Progenitor cell of endocrine pancreas (in vitro differentiated cells): ENCODE measurements at places on chromosomes 2 and 18.

- DNase-seq, result no peak
Observed at GRCh38 chr2:201237486-201238123, 22.7 kb upstream of the CASP8 start.

- no peak for DNase-seq
Observed at GRCh38 chr2:210363876-210364275, 48.9 kb upstream of the MYL1 start.

DNA sequence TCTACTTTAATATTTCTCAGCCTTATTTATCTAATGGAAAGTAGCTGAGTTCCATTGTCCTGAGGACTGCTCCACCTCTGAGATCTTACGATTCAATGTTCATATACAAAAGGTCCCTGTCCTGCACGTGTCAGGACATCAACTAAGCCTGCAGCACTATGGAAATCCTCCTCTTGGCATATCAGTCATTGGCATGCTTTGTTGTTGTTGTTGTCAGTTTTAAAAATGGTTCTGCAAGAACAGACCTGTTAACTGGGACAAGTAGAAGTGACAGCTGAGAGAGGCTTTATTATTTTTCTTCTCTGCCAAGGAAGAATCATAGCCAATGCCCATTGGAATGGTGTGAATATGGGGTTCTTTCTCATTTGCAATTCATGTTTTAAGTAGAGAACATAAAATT is 450.1 kb upstream of the PKDCC start:
- DNase-seq, result no peak

DNA sequence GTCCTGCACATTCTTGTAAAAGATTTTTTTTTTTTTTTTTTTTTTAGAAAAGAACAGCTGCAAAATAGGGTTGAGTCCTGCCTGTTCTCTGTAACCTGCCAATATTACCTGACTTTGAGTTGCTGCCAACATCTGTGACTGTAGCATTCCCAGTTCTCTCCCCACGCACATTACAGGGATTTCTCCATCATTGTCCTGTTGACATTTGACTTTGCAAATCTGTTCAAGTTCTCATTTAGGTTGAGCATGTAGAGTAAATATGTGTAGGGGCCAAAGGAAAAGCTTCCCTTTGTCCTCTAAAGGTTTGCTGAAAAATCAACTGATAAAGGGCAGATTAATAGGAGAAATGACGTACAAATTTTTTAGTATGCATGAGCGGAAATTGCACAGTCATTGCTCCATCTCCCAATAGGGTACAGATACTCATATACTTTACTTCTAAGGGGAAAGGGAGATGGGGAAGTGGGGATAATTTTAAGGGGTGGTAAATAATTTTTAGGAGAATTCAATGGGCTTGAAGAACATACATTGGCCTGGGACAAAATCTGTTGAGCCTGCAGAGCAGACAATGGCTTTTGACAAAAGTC is 385.5 kb downstream of the PIK3C3 start:
- no peak for DNase-seq

DNA sequence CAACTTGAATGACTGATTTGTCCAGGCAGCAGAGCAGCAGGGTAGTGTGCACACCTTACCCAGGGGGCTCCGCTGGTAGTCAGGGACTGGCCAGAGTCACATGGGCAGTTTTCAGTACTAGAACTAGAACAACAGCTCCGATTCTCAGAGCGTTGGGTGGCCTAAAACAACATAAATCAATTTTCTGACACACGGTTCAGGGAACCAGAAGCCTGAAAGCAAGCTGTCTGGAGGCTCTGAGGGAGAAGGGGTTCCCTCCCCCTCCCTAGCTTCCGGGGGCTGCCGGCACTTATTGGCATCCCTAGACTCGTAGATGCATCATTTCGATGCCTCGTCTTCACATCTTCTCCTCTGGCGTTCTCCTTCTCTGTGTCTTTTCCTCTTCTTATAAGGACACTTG is 13.4 kb upstream of the ITGB6 start:
- DNase-seq, result no peak

GRCh38 chr2:208939852-208940251 is 484.0 kb upstream of the MAP2 start:
- DNase-seq, result no peak

DNA sequence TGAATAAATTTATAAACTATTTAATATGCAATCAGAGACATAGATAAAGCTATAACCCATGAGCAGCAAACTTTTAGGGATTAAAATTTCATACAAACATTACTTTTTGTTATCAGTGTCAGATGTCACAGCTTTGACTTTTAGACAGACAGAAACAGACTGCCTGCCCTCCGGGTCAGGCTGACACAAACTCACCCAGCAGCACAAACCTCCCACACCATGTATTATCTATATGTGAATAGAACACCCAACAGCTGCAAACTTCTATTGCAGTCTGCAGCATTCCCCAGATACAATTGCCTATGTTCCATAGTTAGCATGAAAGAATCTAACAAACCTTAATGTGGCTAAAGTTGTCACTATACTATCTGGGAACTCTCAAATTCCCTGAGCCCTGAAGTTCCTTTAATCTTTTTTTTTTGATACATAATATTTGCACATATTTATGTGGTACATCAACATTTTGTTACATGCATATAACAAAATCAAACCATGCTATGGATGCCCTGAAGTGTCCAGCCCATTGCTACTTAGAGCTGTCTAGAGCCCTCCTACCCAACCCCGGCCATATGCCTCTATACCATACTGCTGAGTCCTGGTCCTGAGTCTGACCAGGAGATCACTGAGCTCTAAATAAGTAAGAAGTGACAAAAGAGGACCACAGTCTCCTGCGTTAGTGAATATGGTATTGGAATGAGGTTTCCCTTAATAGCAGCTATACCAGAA is 214.4 kb downstream of the ZNF385B start:
- DNase-seq, result no peak

DNA sequence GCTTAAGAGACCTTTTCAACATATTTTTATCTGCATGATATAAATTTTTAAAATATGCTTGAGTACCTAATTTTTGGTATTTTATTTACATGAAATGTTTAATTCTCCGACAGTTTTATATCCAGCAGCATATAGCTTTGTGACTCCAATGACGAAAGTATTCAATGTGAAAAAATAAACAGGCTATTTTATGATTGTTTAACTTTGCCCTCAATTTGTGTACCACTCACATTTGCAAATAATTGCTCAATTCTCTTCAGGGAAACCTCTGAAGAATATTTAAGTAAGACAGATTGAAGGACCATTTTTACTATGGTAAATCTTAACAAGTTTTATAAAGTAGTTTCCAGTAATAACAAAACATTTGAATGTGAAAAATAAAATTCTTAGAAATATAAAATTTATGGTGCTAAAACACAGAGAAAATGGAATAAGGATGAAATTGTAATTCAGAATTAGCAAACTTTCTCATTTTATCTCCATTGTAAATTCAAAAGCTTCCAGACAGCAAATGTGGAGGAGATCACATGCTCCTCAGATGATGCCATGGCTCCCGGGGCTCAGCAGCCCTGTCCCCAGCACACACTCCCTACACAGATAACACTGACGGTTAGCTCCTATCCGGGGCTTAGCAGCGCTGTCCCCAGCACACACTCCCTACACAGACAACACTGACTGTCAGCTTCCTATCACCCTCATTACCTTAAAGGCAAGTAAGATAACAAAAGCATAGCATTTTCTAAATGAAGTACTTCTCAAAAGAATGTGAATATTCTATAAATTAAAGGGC is 39.7 kb downstream of the SH3YL1 start:
- DNase-seq, result no peak

DNA sequence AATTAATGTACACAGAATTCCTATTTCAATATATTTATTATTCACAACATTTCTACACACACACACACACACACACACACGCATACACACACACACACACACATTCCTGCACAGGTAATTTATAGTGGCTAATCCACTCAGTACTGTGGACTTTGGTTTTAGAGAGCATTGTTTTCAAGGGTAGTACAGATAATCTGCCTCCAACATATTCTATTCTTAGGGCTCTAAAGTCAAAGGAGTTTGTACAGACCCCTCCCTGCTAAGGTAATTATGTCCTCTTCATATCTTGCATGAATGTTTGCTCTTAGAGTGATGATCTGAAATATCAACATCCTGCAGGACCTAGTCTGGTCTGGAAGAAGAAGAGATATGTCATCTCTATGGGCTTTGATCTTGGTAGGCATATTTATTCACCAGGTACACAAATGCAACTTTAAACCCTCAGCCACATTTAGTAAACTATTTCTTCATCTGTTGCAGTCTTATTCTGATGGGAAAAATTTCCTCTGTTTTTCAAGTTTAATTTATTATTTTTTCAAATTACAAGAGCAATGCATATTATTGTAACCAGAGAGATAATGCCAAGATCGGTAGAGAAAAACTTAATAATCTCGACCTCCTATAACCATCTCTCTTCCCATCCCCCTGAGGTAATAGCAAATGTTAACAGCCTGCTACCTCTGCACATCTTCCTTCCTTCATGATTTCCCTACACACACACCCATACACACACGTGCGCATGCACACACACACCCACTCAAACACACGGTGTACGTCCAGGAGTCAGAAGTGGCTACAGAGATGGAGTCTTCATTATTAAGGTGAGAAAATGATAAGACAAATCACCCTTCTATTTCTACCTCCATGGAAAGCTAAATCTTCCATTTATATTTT is 18.3 kb upstream of the POLE4 start:
- DNase-seq, result no peak

- DNase-seq, result no peak
Observed at GRCh38 chr2:207525296-207525695, 4.5 kb upstream of the CREB1 start.

DNA sequence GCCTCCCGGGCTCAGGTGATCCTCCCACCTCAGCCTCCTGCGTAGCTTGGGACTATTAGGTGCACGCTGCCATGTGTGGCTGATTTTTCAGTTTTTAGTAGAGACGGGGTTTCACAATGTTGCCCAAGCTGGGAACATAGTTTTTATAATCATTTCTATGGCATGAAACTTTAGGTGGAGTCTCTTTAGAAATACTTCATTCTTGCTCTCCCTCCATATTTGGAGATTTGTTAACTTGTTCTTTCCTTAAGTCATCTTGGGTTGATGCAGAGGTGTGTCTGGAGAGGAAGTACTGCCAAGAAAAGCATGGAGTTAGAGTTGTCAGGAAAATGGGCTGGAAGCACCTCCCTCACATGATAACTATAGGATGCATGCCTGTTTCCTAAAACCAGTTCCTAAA is 17.4 kb downstream of the ZNF532 start:
- DNase-seq, result no peak

GRCh38 chr18:27763341-27763740 is 413.6 kb downstream of the CDH2 start:
- no peak for DNase-seq

GRCh38 chr2:230439590-230439989 is 23.6 kb downstream of the SP100 start:
- no peak for DNase-seq

DNA sequence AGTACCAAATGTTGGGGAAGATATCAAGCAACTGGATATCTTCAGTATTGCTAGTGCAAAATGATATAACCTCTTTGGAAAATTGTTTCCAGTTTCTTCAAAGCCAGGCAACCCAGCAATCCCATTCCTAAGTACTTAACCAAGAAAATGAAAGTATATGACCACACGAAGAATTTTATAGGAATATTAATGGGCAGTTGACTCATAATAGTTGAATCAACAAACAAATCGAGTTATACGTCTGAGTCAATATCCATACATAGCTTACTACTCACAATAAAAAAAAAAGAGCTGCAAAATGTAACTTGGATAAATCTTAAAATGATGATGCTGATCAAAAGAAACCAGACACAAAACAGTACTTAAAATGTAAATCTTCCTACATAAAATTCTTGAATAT is 810.4 kb downstream of the METTL4 start:
- no peak for DNase-seq

DNA sequence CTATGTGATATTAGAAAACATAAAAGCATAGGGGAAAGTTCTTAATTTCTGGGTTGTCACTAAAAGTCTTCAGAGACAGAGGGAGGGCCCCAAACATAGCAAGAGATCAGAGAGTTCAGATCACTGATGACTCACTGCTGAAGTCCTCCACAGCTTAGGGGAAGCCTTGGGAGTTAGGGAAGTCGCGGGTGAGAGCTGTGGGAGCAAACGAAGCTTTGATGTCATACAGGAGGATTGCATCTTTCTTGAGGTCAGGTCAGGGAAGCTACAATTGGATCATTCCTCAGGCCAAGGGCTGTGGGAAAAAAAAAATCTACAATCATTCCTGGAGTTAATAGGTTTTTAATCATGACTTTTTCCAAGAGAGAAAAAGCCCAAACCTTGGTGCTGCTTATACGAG is 96.2 kb downstream of the COPS8 start:
- no peak for DNase-seq

GRCh38 chr2:110858993-110859701 is 126.8 kb downstream of the ACOXL start:
- DNase-seq, result no peak

GRCh38 chr2:42906557-42907411 is 114.4 kb upstream of the HAAO start:
- no peak for DNase-seq

- no peak for DNase-seq
Observed at GRCh38 chr2:207694811-207695281, 16.6 kb upstream of the CCNYL1 start.

GRCh38 chr2:165087933-165088901 is 115.6 kb downstream of the SCN3A start:
- DNase-seq, result no peak

- no peak for DNase-seq
Observed at GRCh38 chr2:32836933-32837332, 109.8 kb upstream of the LTBP1 start.

DNA sequence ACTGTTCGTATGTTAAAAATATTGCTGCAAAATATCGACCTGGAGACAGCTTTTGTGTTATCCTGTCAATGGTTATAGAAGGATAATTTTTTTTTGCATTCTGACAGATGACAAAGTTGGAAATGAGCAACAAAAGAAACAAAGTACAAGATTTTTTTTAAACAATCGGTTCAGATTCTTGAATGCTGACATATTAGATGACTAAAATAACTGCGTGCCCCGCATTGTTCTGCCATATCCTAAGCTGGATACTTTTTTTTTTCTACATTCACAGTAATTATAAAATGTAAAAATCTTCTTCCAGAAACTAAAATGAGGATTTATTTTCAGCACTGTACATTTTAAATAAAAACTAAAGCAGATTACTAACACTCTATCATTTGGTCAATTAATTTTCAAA is 67.1 kb downstream of the ABCG8 start:
- no peak for DNase-seq

DNA sequence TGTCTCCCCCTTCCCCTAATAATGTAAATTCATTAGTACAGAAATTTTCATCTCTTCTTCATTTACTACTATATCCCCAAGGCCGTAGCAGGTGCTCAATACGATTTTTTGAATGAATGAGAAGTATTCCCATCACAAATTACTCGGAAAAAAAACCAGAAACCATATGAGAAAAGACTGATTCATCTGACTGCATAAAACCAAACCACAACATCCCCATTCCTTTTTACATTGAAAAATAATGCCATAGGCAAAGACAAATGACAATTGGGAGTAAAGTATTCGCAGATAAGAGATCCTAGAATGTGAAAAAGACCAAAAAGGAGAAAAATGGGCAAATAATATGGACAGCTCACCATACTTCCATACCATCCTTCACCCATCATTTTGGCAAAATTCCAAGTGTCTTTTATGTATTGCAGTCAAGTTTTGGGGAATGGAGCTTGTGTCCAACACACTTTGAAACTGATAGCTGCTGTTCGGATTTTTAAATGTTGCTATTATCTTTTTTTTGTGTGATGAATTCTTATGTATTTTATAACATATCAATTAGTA is 1.5 kb downstream of the ZC3H8 start:
- no peak for DNase-seq
